ENCODE measurements at places on chromosomes 2 and 18.
A peak's percentile ranks its signal among the peaks of the same experiment; 100 is the strongest.

DNA sequence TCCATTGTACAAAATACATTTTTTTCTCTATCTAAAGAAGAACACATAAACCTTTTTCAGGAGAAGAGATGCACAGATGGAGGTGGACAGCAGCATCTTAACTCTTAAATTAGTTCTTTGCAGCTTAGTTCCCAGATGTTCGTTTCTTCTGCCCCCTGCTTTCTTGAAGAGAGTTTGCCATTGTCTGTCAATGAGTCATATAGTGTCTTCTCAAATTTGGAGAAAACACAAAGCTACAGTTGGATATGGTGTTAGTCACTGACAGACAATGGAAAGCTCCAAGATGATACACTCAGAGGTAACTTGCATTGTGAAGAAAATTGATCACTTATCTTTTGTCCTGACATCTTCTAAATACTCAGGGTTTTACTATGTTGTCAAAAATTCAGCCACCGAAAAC, 48.8 kb upstream of the TMEFF2 start:
- no peak for DNase-seq

DNA sequence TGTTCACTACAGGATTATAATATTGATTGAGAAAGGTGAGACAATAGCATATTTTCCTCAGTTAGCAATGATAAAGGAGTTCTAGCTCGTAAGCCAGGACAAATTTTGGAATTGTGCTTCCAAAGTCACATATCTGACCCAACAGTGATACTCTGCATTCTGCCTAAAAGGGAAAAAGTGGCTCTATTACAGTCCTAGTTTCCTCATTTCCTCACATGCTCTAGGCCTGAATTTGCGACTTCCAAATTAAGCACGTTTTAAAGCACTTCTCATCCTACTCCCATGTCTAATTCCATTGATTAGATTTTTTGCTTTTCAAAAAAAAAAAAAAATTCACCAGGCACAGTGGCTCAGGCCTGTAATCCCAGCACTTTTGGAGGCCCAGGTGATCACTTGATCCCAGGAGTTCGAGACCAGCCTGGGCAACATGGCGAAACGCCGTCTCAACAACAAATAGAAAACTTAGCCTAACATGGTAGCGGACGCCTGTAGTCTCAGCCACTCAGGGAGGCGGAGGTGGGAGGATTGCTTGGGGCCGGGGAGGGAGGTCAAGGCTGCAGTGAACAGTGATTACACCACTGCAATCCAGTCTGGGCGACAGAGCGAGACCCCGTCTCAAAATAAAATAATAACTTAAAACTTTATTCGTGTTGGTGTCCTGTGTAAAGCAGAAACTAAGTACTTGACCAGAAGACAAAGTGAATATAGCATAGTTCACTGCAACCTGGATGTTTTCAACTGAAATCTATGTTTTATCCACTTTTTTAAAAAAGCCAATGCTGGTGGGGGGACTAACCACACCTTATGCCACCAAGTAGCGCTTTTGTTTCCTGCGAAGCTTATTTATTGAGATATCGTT, 1.5 kb downstream of the ESCO1 start:
- DNase-seq, result peak; percentile 44

GRCh38 chr2:9709539-9710285, 78.9 kb upstream of the YWHAQ start:
- DNase-seq, result no peak

DNA sequence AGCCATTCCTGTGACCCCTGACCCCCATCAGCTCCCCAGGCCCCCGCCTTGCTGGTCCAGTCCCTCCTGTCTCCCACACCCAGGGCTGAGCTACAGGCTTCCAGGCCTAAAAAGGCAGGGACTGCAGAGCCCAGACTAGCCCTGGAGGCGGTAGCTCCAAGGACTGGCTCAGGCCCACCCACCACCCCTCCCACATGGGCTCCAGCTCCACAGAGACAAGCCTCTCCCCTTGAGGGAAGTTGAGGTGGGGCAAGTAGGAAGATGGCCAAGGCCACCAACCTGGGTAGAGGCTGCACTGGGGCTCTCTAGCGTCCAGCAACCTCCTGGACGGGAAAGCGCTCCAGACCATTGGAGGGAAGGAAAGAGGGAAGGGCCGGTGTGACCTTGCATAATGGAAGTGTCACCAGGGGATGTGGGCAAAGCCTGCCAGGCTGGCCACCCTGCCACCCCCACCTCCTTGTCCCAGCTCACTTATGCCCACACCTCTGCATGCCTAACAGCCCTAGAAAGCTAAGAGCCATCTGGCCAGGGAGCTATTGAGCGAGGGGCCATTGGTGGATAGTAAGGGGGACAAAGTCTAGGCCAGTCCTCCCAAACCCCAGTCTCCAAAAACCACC, 63.1 kb downstream of the TNS1 start:
- DNase-seq, result no peak

DNA sequence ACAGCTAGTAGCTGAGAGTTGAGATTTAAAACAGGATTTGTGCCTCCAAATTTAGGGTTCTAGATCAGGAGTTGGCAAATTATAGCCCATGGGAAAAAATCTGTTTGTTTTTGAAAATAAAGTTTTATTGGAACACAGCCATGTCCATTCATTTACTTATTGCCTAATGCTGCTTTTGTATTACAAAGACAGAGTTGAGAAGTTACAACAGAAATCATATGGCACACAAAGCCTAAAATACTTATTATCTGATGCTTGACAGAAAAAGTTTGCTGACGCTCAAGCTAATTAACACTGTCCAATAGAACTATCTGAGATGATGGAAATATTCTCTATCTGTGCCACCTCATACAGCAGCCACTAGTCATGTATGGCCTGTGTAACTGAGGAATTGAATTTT, 229.1 kb upstream of the RASGRP3 start:
- no peak for DNase-seq

- no peak for DNase-seq
These were observed 10.8 kb downstream of the LRRFIP1 start for GRCh38 chr2:237638176-237638575.

DNA sequence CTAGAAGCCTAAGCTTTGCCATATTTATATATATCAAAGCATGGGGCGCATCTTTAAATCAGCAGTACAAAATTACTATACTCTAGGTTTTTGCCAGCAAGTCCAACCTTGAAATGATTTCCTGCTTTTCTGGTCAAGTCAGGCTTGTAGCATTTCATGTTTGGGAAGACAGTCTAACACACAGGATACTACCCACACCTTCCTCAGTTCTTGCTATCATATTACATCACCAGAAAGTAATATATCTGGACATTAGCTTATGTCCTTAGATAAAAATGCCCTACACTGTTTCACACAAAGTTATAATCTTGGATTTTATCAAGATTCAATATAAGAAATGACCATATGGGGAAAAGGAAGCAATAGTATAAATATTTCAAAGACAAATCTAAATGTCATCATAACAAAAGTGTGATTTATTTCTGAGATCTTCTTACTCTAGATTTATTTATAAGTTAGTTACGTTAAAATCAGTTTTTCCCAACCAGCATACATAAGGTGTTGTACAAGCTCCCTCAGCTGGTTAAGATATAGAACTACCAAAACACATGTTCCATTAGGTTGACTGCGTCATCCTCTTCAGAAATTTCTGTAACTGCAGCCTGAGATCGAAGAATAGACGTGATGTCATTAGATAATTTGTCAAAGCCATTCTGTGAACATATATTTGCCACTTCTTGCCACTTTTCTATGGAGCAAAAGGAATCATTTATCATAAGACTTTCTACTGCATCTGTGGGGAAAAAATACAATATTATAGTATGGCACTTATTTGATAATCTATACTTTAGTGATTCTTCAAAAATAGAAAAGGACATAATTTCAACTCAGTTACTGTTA, 56.6 kb downstream of the CLHC1 start:
- peak; percentile 69 for DNase-seq

GRCh38 chr2:209771474-209772289, at the start of gene UNC80:
Gene UNC80 (plus strand): TSS chr2:209771832. CDS start chr2:209772073, 241 bp downstream.
- DNase-seq, result no peak

- DNase-seq, result no peak
These were observed 163.1 kb downstream of the STK39 start for GRCh38 chr2:168084288-168084687.

DNA sequence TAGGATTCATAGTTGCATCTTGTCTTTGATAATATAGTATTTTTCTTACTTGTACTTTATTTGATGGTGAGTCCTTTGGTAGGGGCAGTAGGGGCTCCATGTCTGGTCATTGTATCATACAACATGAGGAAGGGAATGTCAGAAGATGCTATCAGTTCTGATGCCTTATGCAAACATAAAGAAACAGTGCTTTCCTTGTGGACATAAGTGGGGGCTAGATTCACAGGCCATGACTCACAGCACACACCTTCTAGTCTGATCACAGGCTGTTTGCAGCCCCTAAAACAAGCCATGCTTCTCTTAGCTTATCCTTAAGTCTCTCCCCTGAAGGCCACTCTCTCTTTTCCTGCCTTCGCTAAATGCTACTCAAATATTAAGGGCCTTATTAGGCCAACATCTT, 10.7 kb upstream of the SLC14A1 start:
- DNase-seq, result no peak

GRCh38 chr2:130737592-130737991, 8.7 kb downstream of the GPR148 start:
- no peak for DNase-seq

- DNase-seq, result no peak
These were observed 44.9 kb upstream of the TAF4B start for GRCh38 chr18:26181343-26181826.

- DNase-seq, result no peak
These were observed 42.4 kb upstream of the PPM1B start for GRCh38 chr2:44126106-44126797.

GRCh38 chr2:75334076-75334475, 134.8 kb upstream of the TACR1 start:
- DNase-seq, result no peak

- DNase-seq, result no peak
These were observed 513.9 kb upstream of the NXPH2 start for GRCh38 chr2:139293992-139294548.

DNA sequence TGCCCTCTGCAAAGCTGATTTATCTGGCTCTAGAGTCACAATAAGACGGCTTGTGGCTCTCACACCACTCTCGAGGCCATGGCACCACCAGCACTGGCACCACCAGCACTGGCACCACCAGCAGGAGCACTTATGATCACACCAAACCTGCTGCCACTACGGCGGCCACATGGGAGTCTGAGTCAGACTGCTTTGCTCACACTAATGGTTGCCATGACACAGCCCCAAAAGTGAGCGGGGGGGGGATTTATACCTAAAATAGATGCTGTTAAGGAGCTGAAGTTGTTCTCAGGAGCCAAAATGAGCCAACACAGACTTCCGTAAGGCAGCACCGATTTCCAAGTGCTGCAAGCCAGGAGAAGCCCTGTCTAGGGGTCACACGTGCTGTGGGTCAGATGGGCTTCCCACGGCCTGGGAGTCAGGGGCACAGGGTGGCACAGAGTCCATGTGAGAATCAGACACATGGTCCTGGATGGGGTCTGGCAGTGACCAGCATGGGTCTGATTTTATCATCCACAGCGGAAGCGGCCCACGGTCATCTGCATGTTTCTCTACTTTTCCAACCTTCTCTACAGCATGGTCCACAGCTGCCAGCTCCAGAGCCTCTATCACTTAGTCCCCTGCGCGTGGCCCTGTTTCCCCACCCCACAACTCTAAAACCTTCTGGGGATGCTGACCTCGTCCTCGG, 16.7 kb downstream of the DNMT3A start:
- no peak for DNase-seq

DNA sequence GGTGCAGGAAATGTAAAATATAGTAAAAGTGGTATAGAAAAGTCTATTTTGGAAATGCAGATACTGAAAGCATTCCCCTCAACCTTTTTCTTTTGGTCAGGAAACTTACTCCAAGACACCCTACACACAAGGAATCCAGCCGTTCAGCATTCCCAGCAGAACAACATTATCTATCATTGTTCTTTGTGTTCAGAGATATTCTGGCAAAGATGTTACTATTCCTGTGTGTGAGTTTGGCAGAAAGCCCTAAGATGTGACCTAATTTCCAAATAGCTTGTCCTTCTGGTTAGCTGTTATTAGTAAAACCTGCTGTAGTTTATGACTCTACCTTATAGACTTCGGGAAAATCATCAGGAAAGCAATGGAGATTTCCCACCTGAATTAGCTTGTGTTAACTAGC, 78.1 kb upstream of the PELI1 start:
- no peak for DNase-seq

- no peak for DNase-seq
These were observed 10.7 kb upstream of the THNSL2 start for GRCh38 chr2:88159481-88159880.

GRCh38 chr2:181172676-181173075, 192.3 kb downstream of the UBE2E3 start:
- no peak for DNase-seq

- no peak for DNase-seq
These were observed 101.8 kb upstream of the MYO3B start for GRCh38 chr2:170076189-170076588.

DNA sequence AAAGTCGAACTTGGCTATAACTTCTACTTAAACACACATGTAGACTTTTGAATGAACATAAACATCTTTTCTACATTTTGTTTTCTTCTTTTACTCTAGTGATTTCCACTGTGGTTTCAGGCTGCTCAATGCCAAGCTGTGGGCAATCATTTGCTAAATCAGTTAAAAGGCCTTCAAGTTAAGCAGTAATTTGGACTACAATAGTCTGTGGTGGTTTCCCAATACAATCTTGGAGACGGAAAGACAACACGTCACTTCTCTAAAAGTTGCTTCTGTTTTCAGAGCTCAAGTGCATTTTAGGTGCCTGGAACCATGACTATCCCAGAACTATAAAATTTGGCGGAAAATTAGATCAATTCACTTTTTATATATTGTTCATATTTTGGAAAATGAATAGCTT, 69.4 kb downstream of the TXNL1 start:
- no peak for DNase-seq

DNA sequence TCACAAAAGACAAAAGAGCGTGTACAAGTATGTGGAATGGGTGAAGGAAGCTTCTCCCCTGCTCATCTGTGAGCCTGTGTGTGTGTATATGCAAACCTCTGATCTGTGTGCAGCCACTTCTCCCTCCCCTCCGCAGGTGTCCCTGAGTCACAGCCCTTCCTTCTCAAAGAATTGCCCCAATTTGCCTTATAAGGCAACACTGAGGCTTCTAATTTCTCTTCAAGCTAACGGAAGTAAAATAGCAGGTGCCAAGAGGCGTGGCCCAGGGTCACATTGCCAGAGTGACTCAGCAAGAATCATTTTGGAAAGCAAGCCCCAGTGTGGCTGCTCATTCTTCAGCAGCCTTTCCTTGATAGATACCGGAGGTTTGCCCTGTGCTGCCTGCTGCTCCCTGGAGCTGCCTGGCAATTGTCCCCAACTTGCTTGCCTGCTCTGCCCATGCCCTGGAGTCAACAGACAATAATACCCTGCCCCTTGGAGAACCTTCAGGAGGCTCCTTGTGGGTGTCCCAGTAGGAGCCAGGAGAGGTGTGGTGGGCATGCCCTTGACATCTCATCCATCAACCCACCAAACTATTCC, 37.3 kb upstream of the BMP10 start:
- DNase-seq, result peak; percentile 93

GRCh38 chr2:38406597-38407110, 29.6 kb upstream of the ATL2 start:
- DNase-seq, result no peak

GRCh38 chr2:70959851-70960832, 18.3 kb upstream of the ANKRD53 start:
- DNase-seq, result no peak

GRCh38 chr2:47128705-47129104, 26.4 kb downstream of the STPG4 start:
- DNase-seq, result no peak

All from AML-193 (cell line).